ENCODE measurements at places on chromosomes 7 and 10.

DNA sequence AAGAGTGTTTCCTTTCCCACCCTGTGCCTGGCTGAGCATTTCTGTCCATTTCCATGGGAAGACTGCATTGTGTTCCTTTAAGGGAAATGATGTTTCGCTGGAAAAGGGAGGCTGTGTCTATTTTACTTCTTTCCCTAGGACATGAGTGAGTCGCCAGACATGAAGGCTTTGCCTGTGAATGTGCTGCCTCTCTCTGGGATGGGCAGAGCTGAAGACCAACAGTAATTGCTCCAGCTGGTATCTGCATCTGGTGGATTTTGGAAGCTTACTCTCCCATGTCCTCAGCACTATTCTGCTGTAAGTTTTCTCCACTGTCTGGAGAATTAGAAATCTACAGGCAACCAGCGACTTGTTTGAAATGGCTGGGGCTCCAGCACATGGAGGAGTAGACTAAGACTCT is 264.6 kb upstream of the BMPER start:
- peak; percentile 19 for DNase-seq

- no peak for DNase-seq
Observed at GRCh38 chr10:88313878-88314277, 269.2 kb downstream of the RNLS start.

GRCh38 chr7:155395176-155395797 is 62.6 kb upstream of the EN2 start:
- no peak for DNase-seq

- DNase-seq = peak; percentile 96
Observed at GRCh38 chr7:102933763-102934162, 21.0 kb downstream of the LRRC17 start.

GRCh38 chr10:1057106-1057657 is 997 bp downstream of the WDR37 start:
- no peak for DNase-seq

DNA sequence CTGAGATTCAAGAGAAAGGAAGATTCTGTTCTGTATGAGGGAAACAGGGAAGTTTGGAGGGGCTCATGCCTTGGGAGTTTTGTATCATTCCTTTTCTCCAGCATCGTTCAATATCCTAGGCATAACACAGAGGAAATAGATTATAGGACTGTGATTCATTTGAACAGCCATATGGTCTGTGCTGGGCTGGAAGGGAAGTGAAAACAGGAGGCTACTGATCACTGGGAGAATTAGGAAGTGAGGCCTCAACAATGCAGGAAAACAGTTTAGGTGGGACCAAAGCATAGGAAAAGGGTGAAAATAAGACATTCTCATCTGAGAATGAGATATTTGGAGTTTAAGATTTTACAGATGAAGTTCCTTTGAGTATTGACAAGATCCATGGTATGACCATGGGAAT is 70.7 kb upstream of the MKX start:
- DNase-seq = no peak

DNA sequence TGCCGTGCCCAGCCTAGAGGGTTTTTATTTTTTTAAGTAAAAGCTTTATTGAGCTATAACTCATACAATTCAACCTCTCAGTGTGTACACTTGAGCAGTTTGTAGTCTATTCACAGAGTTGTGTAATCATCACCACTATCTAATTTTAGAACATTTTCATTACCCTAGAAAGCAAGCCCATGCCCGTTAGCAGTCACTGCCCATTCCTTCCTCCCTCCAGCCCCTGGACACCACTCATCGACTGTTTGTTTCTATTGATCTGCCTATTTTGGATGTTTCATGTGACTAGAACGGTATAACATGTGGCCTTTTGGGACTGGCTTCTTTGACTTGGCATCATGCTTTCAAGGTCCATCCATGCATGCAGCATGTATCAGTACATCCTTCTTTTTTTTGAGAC is 25.7 kb upstream of the SEC61A2 start:
- DNase-seq = no peak

- no peak for DNase-seq
Observed at GRCh38 chr7:131619336-131620305, 63.2 kb upstream of the PODXL start.

- DNase-seq = no peak
Observed at GRCh38 chr7:28609608-28610007, 197.3 kb downstream of the CREB5 start.

DNA sequence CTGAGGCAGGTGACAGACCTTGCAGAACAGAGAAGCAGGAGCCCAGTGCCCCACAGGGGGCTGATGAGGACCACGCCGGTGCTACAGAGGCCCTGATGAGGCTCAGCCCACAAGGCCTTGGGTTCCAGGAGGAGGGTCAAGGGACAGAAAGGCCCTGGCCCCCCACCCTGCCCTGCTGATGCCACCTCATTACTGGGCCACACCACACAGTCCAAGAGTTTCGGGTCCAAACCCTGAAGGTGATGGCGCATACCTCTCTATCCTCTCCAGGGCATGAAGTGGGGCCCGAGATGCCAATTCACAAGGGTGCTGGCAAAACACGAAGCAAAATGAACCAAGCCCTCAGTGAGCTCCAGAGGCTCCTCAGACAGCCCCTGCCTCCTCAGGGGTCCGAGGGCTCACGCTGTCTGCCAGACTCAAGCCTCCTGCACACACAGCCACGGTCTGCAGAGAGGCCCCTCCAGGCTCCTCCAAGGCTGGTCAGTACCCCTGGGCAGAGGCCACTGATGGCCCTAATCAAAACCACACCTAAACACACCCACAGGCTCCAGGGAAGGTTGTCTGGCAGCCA is 32.3 kb downstream of the RASGEF1A start:
- DNase-seq = no peak

- DNase-seq = no peak
Observed at GRCh38 chr7:32140210-32140939, 70.2 kb upstream of the PDE1C start.

DNA sequence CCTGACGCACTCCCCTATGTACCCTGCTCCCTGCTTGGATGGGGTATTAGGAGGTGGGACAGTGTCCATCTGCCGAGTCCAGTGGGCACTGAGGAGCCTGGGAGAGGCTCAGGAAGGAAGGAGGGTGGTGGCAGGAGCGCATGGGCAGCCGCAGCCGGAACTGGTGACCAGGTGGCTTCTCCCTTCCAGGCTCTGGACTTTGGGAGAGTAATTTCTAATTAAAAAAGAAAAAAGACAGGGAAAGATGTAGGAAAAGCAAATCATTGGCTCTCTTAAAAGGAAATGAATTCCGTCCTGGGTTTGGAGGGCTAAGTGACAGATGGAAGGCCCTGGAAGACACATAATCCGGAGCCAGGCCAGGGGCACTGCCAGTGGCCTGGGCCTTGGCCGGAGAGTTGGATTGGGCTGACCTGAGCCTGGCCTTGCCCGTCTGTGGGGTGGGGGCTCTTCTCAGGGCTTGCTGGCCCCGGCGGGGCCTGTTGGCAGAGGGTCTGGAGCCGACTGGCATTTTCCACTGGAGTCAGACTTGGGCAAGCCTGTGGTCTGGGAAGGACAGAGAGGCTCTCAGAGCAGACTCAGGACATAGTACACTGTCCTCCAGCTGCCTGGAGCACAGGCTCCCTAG is 63.0 kb downstream of the NEURL1 start:
- no peak for DNase-seq

DNA sequence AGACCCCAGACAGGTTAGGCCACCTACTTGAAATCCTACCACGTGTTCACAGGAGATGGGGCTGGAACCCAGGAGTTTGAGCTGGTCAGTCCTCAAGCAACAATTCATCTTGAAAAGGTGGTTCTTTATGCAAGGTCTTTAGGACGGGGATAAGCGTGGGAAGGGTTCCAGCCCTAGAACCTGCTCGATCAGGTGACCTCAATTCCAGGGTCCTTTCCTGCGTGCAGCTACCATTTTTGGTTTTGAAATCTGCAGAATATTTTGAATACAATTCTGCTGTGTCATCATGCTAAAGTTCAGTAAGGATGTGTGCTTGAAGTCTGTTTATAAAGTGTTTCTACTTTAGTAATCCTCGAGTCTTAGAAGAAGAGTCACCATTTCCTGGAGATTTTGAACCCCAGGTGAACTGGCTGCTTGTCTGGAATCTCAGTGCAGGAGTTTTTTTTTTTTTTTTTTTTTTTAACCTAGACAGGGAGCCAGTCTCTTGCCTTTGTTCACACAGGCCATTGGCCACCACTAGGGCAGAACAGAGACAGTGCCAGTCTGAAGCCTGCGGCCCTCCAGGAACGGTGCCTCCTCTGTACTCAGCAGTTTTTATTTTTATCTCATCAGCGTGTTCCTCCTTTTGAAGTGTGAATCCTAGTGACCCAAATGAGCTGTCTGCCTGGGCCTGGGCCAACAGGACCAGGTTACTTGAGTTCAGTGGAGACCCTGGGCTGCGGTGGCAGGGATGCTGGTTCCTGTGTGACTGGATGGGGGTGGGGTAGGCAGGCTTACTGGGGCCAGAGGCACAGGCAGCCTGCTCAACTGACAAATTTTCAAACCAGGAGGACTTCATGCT is 54.6 kb downstream of the EEPD1 start:
- DNase-seq = peak; percentile 93

DNA sequence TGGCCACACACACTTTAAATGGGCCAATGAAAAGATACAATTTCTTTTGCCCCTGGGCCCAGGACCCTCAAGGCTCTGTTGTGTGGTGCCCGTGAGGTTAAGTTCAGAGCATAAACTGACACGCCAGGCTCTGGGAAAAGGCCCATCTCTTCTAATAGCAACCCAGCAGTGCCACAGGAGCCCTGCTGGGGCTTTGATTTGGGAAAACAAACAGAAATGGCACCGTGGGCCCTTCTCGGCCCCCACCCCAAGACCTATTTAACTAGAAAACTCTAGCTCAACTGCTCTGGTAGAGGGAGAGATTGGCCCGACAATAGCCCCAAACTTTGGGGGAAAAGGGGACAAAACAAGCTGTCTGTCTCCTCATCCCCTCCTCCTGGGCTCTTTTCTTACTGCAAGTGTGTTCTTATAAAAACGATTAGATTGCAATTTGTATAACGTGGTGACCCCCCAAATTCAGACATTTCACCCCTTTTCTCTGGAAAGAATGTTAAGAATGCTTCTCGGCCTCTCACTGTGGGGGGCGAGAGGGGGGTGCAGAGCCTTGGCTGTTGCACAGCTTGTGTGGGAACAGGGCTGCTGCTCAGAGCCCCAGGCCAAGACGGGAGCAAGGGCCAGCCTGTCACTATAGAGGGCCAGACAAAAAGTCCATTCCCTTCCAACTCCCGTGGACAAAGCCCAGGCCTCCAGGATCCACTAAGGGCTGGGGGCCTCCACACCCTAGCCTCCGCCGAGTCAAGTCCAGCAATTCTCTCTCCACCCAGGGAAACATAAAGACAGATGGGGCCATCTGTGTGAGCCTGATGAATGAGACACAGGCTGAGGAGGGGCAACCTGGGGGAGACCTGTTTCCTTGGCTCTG is 26.8 kb downstream of the DPCD start:
- no peak for DNase-seq

DNA sequence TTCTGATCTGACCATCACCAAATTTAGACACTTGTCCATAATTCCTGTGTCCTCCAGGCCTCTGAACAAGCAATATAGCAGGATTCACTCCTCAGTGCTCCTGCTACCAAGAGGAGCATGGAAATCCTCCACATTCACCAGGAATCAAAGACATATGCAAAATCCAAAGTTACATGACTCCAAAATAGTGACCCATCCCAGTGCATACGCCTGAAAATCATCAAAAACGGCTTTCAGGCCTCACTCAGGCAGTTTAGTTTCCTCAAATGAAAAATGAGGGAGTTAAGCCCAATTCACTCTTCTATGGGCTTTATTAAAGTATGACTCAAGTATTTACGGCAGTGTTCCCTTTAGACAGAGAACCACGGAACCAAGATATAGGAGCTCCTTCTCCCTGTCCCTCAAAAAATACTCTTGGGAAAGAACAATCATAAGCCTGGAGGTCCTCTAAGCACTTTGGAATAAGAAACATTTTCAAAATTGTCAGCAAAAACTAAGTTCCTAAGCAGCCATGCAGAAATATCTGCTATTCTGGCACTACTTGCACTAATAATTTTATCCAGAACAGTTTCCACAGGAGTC is 240.7 kb downstream of the PARD3 start:
- DNase-seq = no peak

- DNase-seq = no peak
Observed at GRCh38 chr10:78476156-78476555, 442.5 kb downstream of the RPS24 start.

DNA sequence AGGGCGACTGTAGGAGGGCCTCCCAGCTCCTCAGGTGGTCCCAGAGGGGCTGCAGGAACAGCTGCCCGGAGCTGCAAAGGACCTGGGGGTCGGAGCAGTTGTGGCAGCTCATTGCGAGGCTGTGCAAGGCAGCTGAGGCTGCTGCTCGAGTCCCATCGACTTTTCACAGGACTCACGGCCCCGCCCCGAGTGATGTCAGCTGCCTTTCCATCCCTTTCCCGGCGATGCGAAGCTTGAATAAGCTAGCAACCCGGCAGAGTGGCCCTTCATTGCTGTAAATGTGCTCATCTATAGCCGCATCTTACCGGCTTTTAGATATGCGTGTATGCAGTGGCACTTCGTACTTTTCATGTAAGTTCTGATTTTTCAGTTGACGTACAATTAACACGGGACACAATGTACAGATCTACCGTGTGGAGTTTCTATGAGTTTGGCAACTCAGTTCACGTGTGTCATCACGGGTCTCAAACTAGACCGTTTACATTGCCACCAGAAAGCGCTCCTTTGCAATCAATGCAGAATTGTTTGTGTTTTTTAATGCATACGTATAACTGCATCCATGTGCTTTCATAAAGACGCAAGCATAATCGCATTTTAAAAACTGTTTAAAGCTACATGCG is at the start of gene CH25H:
CH25H (minus strand) TSS at position 137 of the 620 bp plus-strand sequence; CDS start at position 112, 25 bp downstream.
- peak; percentile 92 for DNase-seq

GRCh38 chr10:84762754-84763394 is 434.5 kb downstream of the CCSER2 start:
- DNase-seq = no peak

GRCh38 chr7:4836206-4836661 is 25.6 kb downstream of the PAPOLB start:
- no peak for DNase-seq

DNA sequence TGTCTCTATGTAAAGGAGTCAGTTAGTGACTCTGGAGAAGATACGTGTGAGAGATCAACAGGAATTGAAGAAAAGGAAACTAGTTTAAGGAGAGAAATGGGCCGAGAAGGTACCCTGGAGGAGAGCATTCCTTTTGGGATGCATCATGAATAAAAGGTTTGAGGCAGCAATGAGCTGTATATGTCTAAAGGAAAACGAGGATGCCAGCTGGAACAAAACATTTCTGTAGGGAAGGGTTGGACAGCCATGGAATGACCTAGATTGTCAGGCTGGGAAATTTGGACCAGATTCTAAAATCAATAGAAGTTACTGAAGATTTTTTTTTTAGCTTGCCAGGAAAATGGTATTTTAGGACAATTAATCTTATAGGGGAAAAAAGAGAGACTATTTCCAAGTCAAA is 17.2 kb upstream of the MPP7 start:
- DNase-seq = no peak

GRCh38 chr7:157539521-157539920 is 202.7 kb downstream of the DNAJB6 start:
- DNase-seq = no peak

GRCh38 chr10:109480836-109481235 is 442.5 kb downstream of the XPNPEP1 start:
- peak; percentile 9 for DNase-seq

- peak; percentile 28 for DNase-seq
Observed at GRCh38 chr7:37987732-37988131, 67.3 kb downstream of the EPDR1 start.

All from fibroblast of upper back skin (primary cell).